ENCODE measurements at places on chromosomes 7 and 10.

GRCh38 chr7:45874408-45875131, 1.7 kb upstream of the CCDC201 start:
- DNase-seq = no peak

- no peak for DNase-seq
These were observed 70.5 kb upstream of the COL13A1 start for GRCh38 chr10:69731184-69731583.

GRCh38 chr10:110788620-110789385, 82.9 kb upstream of the PDCD4 start:
- no peak for DNase-seq

DNA sequence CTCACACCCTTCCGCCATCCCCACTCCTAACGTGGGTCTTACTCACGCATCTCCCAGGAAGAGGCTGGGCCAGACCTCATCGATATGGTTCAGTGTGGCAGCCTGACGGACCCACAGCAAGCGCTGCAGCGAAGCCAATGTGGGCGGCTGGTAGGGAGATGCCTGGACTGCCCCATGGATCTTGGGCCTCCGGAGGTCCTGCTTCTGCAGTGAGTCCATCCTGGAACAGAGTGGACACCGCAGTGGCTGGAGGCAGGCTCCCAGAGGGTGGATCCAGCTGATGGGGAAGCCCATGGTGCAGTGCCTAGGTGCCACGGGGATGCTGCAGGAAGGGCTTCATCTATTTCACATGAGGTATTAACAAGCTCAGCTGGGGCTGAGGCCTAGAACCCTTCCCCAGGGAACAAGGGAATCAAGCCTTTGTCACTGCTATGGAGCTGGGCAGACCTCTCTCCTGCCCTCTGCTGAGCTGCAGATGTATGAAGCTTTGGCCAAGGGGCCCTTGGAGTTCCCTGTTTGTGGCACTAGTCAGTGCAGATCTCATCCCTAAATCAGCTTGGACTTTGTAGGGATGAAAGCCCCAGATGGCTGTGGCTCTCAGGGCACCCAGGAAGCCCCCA, 13.7 kb upstream of the SAMD8 start:
- no peak for DNase-seq

- no peak for DNase-seq
These were observed 178.3 kb downstream of the GRID1 start for GRCh38 chr10:86188326-86188725.
